ENCODE measurements at places on chromosomes 13 and 19. TPM values are rescaled to one million over a fixed set of nuclear protein-coding genes. Genes with fewer than 3 reads are reported as not detected.

DNA sequence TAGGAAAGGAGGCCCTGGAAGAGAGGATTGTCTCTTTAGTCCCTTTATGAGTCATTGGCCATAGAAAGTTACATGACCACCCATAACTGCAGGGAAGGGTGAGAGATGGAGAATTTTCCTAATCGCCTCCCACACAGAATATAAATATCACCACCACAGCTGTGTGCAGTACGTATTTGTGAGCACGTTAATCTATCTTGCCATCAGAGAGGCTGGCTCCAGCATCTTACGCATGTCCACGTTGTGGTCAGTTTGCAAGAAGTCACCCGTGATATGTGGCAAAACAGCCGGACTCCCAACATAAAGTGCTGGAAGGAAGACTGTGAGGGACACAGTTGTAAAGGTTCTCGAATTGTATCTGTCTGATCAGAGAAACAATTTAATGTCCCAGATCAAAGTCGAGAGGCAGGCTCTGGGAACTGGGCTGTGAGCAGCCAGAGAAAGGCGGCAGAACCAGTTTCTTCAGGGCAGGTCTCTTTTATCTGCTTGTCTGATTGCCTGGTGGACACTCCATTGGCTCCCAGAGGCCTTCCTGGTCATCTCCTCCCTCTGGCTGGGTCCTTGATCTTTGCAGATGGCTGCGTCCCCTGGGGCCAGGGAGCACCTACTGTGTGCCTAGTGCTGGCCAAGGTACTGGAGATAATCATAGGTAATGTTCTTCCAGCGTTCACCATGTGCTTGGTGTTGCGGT is 74.9 kb downstream of the SIPA1L3 start:
- no peak overlapping the region for H3K27ac ChIP-seq
- no peak overlapping the region for H3K4me3 ChIP-seq
- H3K4me1 ChIP-seq: peaks cover 11% of the 10 kb centered on the region
- H3K27me3 ChIP-seq: no peaks in the 10 kb centered on the region

DNA sequence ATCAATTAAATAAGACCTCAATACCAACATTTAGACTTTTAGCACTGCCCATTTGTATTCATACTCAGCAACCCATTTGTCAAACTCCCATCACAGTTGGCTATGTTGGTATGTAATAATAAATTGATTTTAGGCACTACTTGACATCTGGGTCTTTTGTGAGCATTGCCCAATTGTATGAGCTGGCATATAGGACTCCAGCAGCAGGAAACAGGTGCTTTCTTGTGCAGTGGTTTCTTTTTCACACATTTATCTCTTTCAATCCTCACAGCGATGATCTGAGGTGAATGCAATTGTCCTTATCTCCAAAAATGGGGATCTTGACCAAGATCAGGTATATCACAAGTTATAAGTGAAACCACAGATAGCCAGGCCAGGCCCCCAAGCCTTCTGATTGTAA is 96.9 kb upstream of the OXGR1 start:
- H3K36me3 ChIP-seq: no peaks in the 10 kb centered on the region
- H3K4me3 ChIP-seq: no peak overlapping the region
- peaks cover 6% of the 10 kb centered on the region for H3K27me3 ChIP-seq
- no peaks in the 10 kb centered on the region for H3K4me1 ChIP-seq

GRCh38 chr19:37845932-37846331 is 60.5 kb downstream of the WDR87 start:
- no peak for DNase-seq
- no peaks in the 10 kb centered on the region for H3K4me1 ChIP-seq
- no peak overlapping the region for H3K27ac ChIP-seq
- no peak overlapping the region for H3K4me3 ChIP-seq
- H3K36me3 ChIP-seq: no peaks in the 10 kb centered on the region

DNA sequence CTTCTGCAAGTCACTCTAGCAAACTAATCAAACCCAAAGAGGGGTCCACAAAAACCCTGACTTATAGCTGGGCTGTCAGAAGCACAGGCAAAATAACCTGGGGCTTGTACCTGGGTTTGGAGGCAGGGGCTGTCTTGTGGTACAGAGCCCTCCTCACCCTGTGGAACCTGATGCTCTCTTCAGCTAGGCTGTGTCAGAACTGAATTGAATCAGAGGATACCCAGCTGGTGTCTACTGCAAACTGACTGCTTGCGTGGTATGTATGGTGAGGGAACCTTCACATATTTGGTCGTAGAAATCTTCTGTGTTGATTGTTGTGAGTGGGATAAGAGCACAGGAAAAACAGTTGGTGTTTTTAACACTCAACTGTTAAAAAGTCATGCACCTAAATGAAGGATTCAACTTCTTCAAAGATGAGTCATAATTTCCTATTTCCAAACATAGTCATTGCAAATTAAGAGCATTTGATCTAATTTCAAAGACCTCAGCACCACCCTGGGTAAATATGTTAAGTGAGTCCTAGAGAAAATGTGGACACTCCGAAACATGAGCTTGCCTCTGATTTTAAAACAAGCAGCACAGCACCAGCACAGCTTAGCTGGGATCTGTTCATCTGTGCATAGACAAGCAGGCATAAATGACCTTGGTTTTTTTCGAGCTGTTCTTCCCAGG is 840.2 kb downstream of the UQCRFS1 start:
- DNase-seq: no peak
- no peaks in the 10 kb centered on the region for H3K27me3 ChIP-seq
- H3K4me3 ChIP-seq: no peak overlapping the region
- no peaks in the 10 kb centered on the region for H3K4me1 ChIP-seq

DNA sequence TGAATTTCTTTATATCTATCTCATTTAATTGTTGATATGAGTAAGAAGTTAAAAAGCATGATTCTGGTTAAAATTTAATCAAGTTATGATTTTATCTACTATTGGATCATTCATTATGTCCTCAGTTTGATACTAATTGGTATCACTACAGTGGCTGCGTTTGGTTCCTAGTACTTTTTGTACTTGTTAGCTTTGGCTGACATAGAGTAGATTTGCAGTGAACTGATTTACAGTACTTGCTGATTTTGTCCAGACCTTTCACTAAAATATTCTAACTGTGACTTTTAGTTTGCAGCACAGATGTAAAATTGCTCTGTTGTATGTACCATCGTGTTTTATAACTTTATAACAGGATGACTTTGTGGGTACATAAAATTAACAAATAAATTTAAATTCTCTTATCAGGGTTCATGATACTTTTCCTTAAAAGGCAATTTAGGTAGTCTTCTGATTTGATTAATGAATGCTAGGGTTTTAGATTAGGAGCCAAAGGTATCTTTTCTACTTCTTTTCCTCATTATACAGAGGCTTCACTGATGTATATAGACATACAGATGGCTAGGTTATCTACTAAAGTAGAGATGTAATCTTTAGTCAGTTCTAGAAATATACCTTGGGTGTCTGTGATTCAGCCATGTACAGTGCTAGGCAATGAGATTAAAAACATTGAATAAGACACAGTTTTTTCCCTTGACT is 8.7 kb downstream of the UCHL3 start:
- no peak overlapping the region for H3K4me3 ChIP-seq
- H3K4me1 ChIP-seq: peaks cover 26% of the 10 kb centered on the region
- DNase-seq: no peak
- H3K27ac ChIP-seq: no peak overlapping the region
- H3K36me3 ChIP-seq: peaks cover 11% of the 10 kb centered on the region

The CGB1 gene
- not detected for total RNA-seq

- no peak for DNase-seq
- no peak overlapping the region for H3K27ac ChIP-seq
- H3K4me3 ChIP-seq: no peak overlapping the region
These were observed 549.2 kb upstream of the KLF12 start for GRCh38 chr13:74683411-74683810.

DNA sequence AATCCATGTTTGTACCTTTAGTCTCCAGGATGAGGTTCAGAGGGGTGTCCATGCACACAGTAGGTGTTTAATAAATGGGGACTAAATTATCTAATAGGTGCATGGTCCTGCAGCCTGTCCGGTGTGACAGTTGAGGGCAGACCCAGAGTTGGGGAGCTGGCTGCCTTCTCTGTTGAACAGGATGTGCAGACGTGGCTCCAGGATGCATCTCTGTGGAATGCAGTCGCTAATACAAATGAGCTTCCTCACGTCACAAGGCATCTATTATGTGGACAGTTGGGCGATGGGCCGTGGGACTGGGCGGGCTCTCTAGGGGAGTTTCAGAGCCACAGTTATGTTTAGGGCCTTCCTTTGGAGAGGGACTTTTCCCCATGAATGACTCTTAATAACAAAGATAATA is 71.0 kb downstream of the SIPA1L3 start:
- peaks cover 13% of the 10 kb centered on the region for H3K4me1 ChIP-seq
- no peak for DNase-seq
- no peak overlapping the region for H3K27ac ChIP-seq
- peaks cover 4% of the 10 kb centered on the region for H3K36me3 ChIP-seq
- no peaks in the 10 kb centered on the region for H3K27me3 ChIP-seq

The LAIR2 gene
- total RNA-seq: 1.7 TPM

- H3K4me3 ChIP-seq: peak overlapping the region; percentile 75
- H3K27me3 ChIP-seq: no peaks in the 10 kb centered on the region
- H3K27ac ChIP-seq: peak overlapping the region; percentile 92
These were observed 20.5 kb downstream of the CCDC97 start for GRCh38 chr19:41330481-41330880.

The LNX2 gene
- total RNA-seq: 4.6 TPM

The PTH2 gene
- total RNA-seq: not detected

- no peak overlapping the region for H3K27ac ChIP-seq
- H3K4me3 ChIP-seq: no peak overlapping the region
- peaks cover 10% of the 10 kb centered on the region for H3K36me3 ChIP-seq
- DNase-seq: peak; percentile 16
- H3K27me3 ChIP-seq: peaks cover 72% of the 10 kb centered on the region
- peaks cover 8% of the 10 kb centered on the region for H3K4me1 ChIP-seq
These were observed 23.9 kb upstream of the OXGR1 start for GRCh38 chr13:97018029-97018819.

DNA sequence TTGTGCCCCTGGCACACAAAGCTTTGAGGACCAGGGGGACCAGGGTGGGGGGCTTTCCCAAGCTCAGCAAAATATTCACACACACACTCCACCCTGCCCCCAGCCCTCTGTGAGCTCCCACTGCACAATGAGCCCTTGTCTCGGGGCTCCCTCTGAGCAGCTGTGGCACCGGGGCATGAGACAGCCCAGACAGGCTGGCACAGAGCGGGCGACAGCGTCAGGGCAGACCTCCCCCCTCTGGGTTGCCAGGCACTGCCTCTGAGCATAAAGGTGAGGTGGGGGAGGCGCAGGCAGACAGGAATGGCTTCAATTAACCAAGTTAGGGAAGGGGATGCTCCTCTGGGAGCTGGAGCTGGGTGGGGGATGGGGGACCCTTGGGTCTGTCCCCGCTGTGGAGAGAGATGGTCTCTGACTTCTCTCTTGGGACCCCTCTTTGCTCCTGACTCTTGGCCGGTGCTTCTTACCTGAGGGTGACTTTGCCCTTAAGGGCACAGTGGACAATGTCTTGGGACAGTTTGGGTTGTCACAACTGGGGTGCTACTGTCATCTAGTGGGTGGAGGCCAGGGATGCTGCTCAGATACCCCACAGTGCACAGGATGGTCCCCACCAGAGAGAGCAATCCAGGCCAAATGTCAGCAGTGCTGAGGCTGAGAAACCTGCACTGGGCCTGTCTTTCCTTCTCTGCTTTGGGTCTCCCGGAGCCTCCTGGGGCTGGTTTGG is 30.3 kb downstream of the LYL1 start:
- no peaks in the 10 kb centered on the region for H3K36me3 ChIP-seq
- H3K27ac ChIP-seq: no peak overlapping the region
- peaks cover 30% of the 10 kb centered on the region for H3K27me3 ChIP-seq
- no peak overlapping the region for H3K4me3 ChIP-seq

- peaks cover 17% of the 10 kb centered on the region for H3K27me3 ChIP-seq
- DNase-seq: no peak
- peaks cover 2% of the 10 kb centered on the region for H3K36me3 ChIP-seq
- peaks cover 8% of the 10 kb centered on the region for H3K4me1 ChIP-seq
These were observed 515 bp upstream of the EFNA2 start for GRCh38 chr19:1284979-1285736.

The HRC gene
- not detected for total RNA-seq

The ZFP14 gene
- total RNA-seq: 4.7 TPM

Measured in T-helper 17 cell (primary cell).